Endodermal cell (in vitro differentiated cells): ENCODE measurements at places on chromosomes 5 and 9.

- H3K27ac ChIP-seq, result no peak overlapping the region
- H3K4me1 ChIP-seq, result peaks cover 17% of the 10 kb centered on the region
Observed at GRCh38 chr9:35340046-35340445, 149.9 kb upstream of the RUSC2 start.

DNA sequence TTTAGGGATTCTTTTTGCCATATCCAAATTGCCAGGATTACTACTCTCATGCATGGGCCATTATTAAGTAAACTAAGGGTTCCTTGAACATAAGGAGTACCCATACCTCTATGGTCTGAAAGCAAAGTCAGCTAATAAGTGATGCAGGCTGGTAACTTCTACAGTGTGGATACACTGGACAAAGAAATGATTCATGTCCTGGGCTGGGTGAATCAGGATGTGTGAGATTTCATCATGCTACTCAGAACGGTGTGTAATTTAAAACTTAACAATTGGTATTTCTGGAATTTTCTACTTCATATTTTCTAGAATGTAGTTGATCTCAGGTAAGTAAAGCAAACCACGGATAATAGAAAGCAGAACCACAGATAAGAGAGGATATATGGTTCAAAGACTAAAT is 428.8 kb downstream of the CHSY3 start:
- H3K4me3 ChIP-seq, result no peak overlapping the region
- H3K36me3 ChIP-seq, result no peaks in the 10 kb centered on the region
- no peaks in the 10 kb centered on the region for H3K4me1 ChIP-seq
- H3K27ac ChIP-seq, result no peak overlapping the region
- no peak for DNase-seq

DNA sequence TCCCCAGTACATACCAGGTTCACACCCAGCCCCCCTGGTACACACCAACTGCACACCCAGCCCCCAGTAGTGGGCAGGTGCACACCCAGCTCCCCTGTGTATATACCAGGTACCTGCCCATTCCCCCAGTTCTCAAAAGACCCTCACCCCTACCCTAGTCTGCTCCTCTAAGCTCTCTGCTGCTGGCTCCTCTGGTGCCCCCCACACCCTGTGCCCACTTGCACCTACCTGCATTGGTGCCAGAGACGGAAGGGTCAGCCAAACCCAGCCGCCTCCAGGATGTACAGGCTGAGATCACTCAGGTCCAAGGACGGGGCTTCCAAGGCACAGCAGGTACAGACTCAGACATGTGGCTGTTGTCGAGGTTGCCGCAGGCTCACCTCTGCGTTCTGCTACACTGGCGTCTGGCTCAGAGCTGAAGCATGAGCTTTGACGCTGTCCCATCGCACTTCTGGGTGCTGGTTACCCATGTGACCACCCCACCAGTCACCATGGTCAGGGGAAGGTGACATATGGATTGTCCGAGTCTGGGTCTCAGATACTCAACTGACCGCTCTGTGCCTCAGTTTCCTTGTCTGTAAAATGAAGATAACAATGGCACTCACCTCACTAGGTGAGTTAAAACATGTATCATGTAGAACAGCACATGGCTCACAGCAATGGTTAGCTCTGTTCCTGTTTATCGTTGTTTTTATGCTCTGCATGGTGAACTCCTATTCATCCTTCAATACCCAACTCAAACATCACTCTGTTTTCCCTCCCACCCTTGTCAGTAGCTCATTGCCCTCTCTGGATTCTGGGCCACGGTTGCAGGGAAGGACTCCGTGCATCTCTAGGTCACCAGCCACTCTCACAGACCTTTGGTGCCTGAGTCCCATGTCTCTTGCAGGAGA is 45.3 kb upstream of the SUSD3 start:
- no peak overlapping the region for H3K27ac ChIP-seq
- H3K4me1 ChIP-seq, result no peaks in the 10 kb centered on the region
- no peak overlapping the region for H3K4me3 ChIP-seq
- no peaks in the 10 kb centered on the region for H3K27me3 ChIP-seq

DNA sequence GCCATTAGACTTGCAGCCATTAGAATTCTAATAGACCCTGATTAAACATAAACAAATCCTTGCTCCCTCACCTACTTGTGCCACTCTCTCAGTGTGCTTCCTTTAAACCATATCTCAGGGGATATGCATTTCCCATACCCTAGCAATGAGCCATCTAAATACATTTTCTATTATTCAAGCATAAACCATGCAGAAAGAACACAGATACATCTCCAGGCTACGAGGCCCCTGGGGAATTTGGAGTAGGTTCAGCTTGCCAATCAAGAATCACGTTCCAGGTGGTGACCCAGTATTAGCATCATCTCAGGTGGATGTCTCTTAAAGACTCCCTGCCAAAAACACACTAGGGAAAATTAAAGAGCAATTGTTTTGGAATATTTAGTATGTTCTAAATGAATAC is 93.0 kb upstream of the CCL21 start:
- no peak overlapping the region for H3K4me3 ChIP-seq
- DNase-seq, result no peak
- peaks cover 18% of the 10 kb centered on the region for H3K27me3 ChIP-seq
- no peak overlapping the region for H3K27ac ChIP-seq
- H3K4me1 ChIP-seq, result no peaks in the 10 kb centered on the region

- peak; percentile 21 for DNase-seq
- no peak overlapping the region for H3K27ac ChIP-seq
- H3K4me3 ChIP-seq, result no peak overlapping the region
- no peaks in the 10 kb centered on the region for H3K4me1 ChIP-seq
- peaks cover 30% of the 10 kb centered on the region for H3K36me3 ChIP-seq
- no peaks in the 10 kb centered on the region for H3K27me3 ChIP-seq
Observed at GRCh38 chr9:94800424-94801117, 74.1 kb downstream of the AOPEP start.

DNA sequence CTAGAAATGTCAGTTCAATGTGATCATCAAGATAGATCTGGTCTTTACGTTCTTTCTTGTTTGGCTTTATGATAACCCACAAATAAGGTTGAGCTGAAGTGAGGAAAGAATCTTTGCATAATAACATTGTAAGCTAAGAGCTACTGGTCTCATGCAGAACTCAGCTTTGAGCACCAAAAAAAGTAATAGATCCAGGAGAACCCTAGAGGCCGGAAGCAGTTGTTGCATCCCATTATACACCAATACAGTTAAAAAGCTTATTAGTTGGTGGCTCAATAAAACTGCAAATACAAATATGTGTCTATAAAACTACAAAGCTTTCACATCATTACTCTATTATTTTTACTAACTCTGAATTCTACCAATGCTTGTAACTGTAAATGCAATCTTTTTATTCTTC is 85.5 kb upstream of the NUDT12 start:
- no peak overlapping the region for H3K27ac ChIP-seq
- DNase-seq, result no peak
- no peak overlapping the region for H3K4me3 ChIP-seq

DNA sequence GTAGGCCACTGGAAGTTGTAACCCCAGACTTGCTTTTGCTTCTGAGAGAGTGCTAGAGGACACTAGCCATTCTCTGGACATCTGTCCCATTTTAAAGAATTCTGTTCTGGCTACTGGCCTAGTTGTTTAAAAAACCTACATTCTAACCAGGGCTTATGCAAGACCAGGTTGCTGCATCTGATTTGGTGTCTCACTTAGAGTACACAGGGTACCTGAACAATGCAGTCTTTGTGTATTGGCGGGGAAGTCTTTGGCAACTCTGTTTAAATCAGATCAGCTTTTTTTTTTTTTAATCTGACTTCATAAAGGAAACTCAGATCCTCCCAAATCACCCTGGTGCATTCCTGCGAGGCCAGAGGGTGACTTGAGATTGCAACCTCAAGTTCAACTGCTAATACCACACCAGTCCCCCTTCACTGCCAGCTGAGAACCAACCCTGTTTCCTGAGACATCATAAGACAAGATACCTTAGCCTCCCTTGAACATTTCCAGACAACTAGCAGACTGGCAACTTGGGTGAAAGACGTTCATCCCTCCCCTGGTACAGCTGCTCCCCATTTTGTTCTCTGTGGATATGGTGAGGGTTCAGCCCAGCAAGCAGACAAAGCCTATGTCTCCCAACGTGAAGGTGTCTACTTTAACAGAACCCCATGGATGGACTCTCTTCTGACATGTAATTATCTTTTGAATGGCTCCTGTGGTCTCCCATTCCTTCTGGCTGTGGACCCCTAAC is 27.0 kb downstream of the SKP1 start:
- DNase-seq, result no peak
- peaks cover 3% of the 10 kb centered on the region for H3K4me1 ChIP-seq
- no peak overlapping the region for H3K4me3 ChIP-seq
- peak overlapping the region; percentile 13 for H3K27ac ChIP-seq
- peaks cover 85% of the 10 kb centered on the region for H3K36me3 ChIP-seq
- H3K27me3 ChIP-seq, result no peaks in the 10 kb centered on the region

DNA sequence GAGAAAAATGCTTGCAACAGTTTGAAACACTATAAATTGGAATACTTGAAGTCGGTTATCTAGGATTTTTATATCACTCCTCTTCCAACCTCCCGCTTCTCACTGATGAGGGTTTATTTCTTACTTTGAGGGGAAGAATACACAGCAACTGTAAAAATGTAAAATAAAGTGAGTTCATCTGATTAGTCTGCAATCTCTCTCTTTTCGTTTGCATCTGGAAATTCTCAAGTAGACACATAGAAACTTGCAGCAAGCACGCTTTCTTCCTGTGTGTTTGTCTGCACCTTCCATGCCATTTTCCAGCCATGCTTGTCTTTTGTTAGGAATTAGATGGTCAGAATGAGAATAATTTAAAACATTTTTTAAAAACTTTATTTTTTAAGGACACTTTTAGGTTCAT is 45.1 kb upstream of the TAF11L2 start:
- no peaks in the 10 kb centered on the region for H3K4me1 ChIP-seq
- no peak for DNase-seq

DNA sequence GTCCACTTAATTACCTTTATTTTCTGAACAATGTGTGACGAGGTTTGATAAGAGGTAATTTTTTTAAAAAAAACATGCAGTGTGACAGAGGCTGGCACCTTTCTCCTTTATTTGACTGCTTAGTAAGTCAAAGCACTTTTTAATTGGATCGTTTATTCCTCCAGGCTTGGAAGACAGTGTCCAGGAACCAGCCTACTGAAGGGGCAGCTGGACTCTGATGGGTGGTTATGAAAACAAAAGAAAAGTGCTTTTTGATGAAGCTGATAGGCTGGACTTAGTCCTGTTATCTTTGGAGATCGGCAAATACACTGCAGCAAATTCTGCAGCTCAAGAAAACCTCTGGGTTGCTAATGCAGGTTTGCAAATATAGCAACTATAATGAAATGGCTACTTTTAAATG is 141.7 kb downstream of the DCP2 start:
- no peak overlapping the region for H3K27ac ChIP-seq
- peaks cover 99% of the 10 kb centered on the region for H3K36me3 ChIP-seq
- H3K4me3 ChIP-seq, result no peak overlapping the region
- no peaks in the 10 kb centered on the region for H3K27me3 ChIP-seq

- no peak overlapping the region for H3K4me3 ChIP-seq
- DNase-seq, result no peak
- H3K27me3 ChIP-seq, result no peaks in the 10 kb centered on the region
- H3K27ac ChIP-seq, result no peak overlapping the region
- no peaks in the 10 kb centered on the region for H3K4me1 ChIP-seq
Observed at GRCh38 chr5:2651116-2651515, 100.4 kb downstream of the IRX2 start.

DNA sequence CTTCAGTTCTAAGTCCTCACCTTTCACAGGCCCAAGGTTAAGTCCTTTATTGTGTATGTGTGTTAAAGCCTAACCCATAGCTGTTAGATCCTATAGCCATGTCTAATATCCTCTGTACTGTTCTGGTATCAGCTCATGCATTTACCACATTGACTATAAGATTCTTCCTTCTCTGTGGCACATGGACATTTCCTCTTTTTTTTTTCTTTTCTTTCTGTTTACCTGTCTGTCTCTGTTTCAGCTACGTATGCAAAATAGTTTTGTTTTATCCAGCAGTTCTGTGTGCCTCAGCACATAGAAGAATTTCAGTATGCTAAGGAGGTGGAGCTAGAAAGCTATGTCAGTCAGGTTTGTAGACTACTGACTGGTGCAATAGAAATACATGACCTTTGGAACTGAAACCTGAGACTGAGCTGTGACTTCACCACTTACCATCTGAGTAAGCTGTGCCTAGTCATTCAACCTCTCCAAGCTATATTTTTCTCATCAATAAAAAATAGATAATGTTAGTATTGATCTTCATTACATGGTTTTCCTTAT is 155.6 kb upstream of the VLDLR start:
- H3K36me3 ChIP-seq, result no peaks in the 10 kb centered on the region
- H3K27ac ChIP-seq, result no peak overlapping the region
- no peak overlapping the region for H3K4me3 ChIP-seq
- no peaks in the 10 kb centered on the region for H3K4me1 ChIP-seq

- H3K4me3 ChIP-seq, result no peak overlapping the region
- H3K27ac ChIP-seq, result no peak overlapping the region
- no peaks in the 10 kb centered on the region for H3K36me3 ChIP-seq
- no peaks in the 10 kb centered on the region for H3K27me3 ChIP-seq
Observed at GRCh38 chr5:124819201-124819600, 72.8 kb upstream of the ZNF608 start.

GRCh38 chr9:130981756-130982137 is 27.2 kb upstream of the LAMC3 start:
- DNase-seq, result no peak
- H3K4me1 ChIP-seq, result no peaks in the 10 kb centered on the region
- no peak overlapping the region for H3K4me3 ChIP-seq
- H3K36me3 ChIP-seq, result no peaks in the 10 kb centered on the region
- no peak overlapping the region for H3K27ac ChIP-seq

GRCh38 chr9:121698627-121699570 is 47.5 kb downstream of the DAB2IP start:
- peaks cover 13% of the 10 kb centered on the region for H3K4me1 ChIP-seq
- no peaks in the 10 kb centered on the region for H3K27me3 ChIP-seq
- H3K36me3 ChIP-seq, result peaks cover 6% of the 10 kb centered on the region
- H3K27ac ChIP-seq, result no peak overlapping the region
- DNase-seq, result peak; percentile 86

DNA sequence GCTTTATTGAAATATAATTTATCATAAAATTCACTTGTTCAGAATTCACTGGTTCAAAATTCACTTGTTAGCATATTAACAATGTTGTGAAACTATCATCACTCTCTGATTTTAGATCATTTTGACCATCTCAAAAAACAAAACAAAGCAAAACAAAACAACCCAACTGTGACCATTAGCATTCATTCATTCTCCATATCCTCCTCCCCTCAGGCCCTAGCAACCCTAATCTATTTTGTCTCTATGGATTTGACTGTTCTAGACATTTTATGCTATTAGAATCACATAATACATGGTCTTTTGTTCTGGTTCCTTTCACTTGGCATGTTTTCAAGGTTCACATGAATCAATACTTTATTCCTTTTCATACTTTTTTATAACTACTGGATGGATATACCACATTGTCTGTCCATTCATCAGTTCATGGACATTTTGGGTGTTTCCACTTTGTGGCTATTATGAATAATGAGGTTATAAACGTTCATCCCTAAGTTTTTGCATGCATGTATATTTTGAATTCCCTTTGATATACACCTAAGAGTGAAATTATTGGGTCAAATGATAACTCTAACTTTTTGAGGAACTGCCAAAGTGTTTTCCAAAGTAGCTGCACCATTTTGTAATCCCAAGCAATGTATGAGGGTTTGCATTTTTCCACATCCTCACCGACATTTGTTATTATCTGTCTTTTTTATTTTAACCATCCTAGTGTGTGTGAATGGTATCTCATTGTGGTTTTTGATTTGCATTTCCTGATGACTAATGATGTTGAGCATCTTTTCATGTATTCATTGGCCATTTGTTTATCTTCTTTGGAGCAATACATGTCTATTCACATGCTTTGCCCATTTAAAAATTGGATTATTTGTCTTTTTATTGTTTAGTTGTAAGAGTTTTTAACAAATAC is 304.1 kb downstream of the SH3GL2 start:
- no peaks in the 10 kb centered on the region for H3K36me3 ChIP-seq
- H3K4me3 ChIP-seq, result no peak overlapping the region
- H3K27me3 ChIP-seq, result no peaks in the 10 kb centered on the region
- H3K27ac ChIP-seq, result no peak overlapping the region
- H3K4me1 ChIP-seq, result no peaks in the 10 kb centered on the region
